ENCODE measurements at places on chromosomes 5 and 9. TPM values are rescaled to one million over a fixed set of nuclear protein-coding genes. Genes with fewer than 3 reads are reported as not detected.

Gene RETREG1
- polyA plus RNA-seq, result 54.6 TPM

GRCh38 chr9:7081065-7081600 is 323.4 kb downstream of the KDM4C start:
- DNase-seq, result no peak

Gene PHAX
- polyA plus RNA-seq, result 95.8 TPM

GRCh38 chr9:112631313-112632070 is 86.4 kb downstream of the INIP start:
- DNase-seq, result no peak

Gene CCIN
- polyA plus RNA-seq, result 0.46 TPM

Gene EIF4EBP3
- 11.5 TPM for polyA plus RNA-seq

DNA sequence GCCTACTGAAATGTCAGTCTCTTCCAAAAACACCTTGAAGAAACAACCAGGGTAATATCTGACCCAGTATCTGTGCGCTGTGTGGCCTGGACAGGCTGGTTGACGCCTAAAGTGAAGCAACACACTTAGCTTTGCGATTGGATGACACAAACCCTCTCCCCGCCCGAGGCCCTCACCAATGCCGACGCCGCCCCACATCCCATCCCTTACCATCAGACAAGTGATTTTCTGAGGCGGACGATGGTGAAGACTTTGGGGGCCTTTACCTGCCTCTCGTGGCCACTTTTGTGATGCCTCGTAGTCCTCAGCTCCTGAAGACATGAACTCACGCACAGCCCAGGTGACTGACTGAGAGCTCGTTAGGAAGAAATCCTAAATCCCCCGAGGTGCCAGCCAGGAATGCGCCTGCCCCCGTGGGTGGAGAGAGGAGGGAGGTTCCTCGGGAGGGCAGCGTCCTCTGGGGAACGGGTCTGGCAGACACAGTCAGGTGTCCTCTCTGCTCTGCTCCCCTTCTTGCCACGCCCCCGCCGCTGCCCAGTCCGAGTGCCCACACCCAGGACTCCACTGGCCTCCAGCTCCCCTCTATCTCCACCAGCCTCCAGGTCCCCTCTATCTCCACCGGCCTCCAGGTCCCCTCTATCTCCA is 31.0 kb upstream of the RXRA start:
- no peak for DNase-seq

DNA sequence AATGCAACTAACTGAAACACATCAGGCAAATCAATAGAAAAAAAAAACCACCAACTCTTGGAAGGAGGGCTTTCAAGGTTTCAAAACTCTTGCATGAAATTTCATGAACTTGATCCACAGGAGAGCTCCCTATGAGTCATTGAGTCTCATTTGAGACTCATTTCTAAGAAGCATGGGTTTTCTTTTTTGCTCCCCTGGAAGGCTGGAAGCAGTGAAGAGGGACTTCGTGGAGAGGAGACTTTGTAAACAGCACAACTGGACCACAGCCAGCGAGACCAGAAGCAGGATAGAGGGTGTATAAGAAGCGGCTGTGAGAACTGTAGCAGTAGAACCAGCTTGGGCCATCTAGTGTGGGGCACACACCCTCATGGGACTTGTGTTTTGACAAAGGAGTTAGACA is 41.2 kb upstream of the RAPGEF1 start:
- DNase-seq, result no peak

Gene SLC25A2
- polyA plus RNA-seq, result not detected

DNA sequence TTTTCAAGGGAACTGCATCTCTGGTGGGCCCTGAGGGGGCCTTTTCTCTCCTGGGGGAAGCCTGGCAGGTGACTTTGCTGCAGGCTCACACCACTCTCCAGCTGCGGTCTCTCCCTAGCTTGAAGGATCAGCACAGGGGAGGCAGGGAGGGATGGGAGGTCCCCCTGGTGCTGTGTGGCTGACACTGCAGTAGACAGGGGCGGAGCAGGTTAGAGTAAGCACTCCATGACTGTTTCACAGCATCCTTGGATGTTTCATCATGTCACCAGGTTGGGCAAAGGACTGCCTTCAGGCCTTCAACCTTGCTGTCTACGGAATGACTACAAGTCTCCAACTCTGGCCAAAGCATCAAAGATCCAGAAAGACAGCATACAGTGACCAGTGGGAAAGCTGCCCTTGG is 470.7 kb downstream of the CDK5RAP2 start:
- no peak for DNase-seq

Gene THBS4
- polyA plus RNA-seq, result 15.9 TPM

Gene FAT2
- 9.4 TPM for polyA plus RNA-seq

Gene SLC24A2
- polyA plus RNA-seq, result 0.10 TPM

DNA sequence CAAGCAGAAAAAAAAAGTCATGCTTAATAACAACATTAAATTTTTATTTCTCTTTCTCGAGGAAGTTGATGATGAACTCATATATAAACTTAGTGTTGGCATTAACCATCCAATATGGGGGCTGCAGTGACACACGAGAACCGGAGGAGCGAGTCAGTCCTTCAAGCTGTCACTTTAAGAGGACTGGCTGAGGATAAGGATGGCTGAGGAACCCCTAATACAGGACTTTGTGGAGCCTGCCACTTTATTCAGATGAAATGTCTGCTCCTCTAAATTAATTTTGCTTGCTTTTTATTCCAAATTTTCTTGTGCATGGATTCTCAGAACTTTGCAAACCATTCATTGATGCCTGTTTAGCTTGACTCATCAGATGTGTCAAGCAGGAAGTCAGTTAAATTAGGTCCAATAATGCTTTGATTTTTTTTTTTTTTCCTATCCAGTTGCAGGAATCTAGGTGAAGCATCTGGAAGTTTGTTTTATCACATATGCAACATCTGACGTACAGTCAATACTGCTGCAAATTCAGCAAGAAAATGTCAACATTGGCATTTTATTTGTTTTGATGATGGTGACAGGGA is 144.2 kb upstream of the COL5A1 start:
- no peak for DNase-seq

GRCh38 chr5:56649569-56649968 is 165.8 kb upstream of the MAP3K1 start:
- no peak for DNase-seq

DNA sequence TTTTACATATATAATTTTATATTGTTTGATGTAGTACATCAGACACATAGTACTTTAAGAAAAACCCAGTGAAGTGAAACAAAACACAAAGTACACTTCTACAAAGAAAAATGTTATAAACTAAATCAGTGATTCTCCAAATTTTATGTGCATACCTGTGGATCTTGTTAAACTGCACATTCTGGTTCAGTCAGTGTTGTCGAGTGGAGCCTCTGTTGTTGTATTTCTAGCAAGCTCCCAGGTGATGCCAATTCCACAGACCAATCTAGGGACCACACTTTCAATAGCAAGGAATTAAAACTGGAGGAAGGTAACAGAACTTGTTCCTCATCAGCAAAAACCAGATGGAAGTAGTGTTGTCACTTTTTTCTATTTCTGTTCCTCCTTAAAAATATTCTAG is 183.8 kb upstream of the CD180 start:
- no peak for DNase-seq

DNA sequence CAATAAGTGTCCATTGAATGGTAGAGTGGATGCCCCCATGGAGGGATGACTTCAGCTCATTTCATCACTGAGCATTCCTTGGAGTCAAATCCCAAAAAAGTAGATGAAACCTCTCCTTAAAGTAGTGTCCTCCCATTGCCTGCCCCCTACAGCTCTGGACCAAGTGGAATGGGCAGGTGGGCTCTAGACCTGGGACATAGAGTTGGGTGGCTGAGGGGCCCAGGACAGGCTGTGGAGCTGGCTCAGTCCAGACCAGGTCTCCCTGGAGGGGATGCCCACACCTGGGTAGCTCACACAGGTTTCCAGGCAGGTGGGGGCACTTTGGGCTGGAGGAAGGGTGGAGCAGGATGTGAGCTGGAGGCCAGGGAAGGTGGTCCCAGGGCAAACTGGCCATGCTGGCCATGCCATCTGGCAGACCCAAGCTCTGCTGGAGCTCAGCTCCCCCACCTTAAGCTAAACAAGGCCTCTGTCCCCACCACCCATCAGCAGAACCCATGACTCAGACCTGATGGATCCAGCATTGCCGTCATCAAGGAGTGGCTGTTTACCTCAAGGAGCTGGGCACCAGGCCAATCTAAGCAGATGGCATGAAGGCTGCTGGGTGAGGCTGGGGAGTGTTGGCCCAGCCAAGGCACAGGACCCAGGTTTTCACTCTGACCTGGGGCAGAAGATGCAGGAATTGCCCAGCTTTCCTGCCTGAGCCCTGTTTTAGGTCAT is 6.2 kb upstream of the SPINK4 start:
- no peak for DNase-seq

DNA sequence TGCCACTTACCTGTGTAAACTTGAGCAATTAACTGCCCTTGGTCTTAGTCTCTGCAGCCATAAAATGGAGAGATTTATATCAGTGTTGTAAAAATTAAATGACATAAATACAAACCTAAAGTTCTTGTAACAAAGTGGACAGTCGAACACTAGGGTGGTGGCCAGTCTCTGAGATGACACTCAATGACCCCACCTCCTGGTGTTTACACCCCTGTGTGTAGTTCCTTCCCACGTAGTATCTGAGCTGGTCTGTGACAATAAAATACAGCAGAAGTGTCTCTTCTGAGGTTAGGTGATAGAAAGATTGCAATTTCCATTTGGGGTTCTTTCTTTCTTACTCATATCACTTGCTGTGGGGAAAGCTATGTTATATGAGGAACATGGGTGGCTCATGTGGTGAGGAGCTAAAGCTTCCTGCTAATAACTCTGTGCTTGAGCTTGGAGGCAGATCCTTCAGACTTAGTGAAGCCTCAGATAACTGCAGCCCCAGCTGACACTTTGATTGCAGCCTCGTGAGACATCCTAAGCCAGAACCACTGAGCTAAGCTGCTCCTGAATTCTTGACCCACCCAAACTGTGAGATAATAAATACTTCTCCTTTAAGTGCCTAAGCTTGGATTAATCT is 173.4 kb upstream of the CHD1 start:
- DNase-seq, result no peak

DNA sequence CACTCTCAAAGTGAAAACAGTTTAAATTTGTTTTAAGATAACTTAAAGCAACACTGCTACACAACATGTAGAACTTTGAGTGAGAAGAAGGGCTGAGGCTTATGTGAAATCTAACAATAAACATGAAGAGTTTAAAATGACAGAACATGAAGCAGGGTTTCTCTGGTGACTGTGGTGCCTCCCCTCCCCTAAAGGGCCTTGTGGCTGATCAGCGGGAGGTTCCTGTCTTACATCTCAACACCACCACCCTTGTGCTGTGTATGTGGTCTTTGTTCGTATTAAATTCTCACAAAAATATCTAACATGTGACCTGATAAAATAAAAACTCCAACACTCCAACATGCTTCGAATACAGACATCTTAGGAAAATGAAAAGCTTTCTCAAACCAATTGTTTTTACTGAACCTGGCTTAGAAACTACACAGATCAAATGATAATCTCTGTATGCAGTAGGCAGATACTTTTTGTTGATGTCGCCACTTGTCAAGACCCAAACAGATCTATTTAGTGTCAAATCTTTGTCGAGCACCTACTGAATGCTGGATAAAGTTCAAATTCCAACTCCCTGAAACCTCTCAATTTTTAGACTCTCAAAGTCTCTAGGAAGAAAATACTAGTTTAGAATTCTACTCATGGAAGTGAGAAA is 9.9 kb upstream of the IQGAP2 start:
- DNase-seq, result no peak

DNA sequence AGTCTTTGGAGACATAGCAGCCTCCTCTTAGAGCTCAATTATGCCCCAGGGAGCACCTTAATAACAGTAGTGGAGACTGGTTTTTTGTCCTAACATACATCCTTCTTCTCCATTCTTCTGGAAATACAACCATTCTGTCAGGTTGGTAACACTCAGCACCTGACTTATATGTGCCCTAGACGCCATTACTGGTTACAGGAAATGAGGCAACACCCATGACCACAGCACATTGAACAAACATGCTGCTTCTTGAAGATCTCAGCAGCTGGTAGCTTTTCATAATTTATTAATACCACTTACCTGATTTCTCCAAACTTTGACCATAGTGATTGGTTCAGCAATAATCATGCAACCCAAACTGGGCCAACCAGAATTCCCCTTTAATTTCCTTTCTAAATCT is 25.1 kb upstream of the TRPM3 start:
- DNase-seq, result no peak

Data from right renal cortex interstitium (tissue), 3 donors.